ENCODE measurements at places on chromosomes 5 and 9.
A peak's percentile ranks its signal among the peaks of the same experiment; 100 is the strongest.

GRCh38 chr9:113005777-113006176, 6.2 kb downstream of the ZNF883 start:
- no peak for DNase-seq

DNA sequence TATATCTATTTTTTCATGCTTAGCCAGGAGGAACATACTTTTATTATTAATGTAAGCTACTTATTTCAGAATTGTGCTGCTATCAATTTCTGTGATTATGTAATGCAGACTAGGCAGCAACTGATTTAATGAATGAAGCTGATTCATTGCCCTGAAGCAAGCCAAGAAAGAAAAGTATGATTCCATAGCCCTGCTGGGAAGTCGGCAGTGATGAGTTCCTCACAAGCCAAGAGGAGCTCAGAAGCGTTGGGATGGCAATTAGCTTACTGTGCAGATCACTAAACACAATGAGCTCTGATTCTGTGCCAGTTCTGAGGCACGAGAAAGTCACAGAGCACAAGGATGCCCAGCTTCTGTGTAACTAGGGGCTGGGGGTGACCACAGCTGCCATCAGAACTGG, 254.3 kb upstream of the KLF9 start:
- DNase-seq: peak; percentile 78

DNA sequence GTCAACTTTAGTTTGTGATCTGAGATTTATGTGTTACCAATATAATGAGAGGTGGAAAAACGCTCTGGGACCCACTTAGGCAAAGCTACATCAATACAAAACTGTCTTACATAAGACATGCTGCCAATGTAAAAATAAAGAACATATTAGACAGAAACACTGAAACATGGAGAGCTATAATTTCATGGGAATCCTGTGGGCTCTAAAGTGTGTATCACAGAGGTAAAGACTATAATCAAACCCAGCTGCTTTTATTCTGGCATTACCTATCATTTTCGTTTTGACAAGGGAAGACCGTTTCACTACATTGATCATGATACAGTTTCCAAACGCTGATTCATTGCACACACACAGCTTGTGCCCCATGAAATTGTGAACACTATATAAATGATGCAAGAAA, 400.5 kb upstream of the TUSC1 start:
- no peak for DNase-seq

GRCh38 chr5:5304361-5305020, 118.0 kb upstream of the ICE1 start:
- peak; percentile 4 for DNase-seq

DNA sequence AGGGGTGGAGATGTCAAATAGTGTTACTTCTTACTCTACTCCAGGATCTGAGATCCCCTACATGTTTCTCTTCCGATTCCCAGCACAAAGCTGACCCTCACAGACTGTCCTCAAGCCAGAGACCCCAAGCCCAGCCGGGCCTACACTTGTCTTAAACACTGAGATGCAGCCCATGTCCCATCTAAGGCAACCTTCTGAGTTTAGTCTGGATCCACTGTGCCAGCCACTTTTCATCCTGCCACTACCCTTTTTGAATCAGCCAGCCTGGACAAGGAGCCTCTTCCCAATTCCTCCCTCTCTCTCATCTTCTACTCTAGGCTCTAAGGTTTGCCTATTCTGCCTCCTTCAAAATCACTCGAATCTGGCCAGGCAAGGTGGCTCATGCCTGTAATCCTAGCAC, 6.2 kb upstream of the MYORG start:
- DNase-seq: no peak

GRCh38 chr5:73901455-73901854, 275.5 kb downstream of the ARHGEF28 start:
- no peak for DNase-seq

DNA sequence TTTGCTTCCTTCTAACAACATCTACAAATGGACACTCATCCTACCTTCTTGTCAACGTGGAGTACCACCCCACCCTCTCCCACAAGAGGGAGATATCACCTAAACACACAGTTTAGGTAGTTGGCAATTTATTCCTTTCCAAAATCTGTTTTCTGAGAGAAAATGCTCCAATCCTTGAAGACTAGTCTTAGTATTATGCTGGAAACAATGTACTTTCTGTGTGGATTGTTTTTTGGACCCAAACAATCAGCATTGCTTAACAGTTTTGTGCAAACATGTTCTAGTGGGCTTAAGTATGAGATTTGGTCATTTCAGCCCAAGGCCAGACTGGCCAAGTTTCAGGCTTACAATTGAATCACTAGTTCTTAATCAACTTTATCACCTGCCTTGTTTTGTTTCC, 359.1 kb downstream of the ARHGEF28 start:
- DNase-seq: peak; percentile 58
